ENCODE measurements at places on chromosomes 13 and 19.

DNA sequence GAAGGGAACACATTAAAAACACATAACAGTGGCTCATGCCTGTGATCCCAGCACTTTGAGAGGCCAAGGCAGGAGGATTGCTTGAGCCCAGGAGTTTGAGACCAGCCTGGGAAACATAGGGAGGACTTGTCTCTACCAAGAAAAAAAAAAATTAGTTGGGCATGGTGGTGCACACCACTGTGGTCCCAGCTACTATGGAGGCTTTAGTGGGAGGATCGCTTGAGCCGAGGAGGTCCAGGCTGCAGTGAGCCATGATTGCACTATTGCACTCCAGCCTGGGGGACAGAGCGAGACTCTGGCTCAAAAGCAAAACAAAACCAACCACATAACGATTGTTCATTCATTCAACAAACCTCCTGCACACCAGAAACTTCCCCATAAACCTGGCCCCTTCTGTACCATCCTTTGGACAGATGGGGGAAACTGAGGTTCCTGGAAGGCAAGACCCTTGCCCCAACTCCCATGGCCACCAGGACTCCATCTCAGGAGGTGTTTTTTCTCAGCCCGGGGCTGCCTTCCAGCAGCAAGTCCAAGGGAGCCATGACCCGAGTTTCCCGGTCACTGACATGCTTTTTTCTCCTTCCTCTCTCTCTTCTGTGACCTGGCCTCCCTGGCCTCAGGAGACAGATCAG, 4.3 kb downstream of the FOSB start:
- no peaks in the 10 kb centered on the region for H3K36me3 ChIP-seq
- DNase-seq, result no peak
- no peaks in the 10 kb centered on the region for H3K27me3 ChIP-seq
- no peak overlapping the region for H3K4me3 ChIP-seq
- no peak overlapping the region for H3K27ac ChIP-seq

DNA sequence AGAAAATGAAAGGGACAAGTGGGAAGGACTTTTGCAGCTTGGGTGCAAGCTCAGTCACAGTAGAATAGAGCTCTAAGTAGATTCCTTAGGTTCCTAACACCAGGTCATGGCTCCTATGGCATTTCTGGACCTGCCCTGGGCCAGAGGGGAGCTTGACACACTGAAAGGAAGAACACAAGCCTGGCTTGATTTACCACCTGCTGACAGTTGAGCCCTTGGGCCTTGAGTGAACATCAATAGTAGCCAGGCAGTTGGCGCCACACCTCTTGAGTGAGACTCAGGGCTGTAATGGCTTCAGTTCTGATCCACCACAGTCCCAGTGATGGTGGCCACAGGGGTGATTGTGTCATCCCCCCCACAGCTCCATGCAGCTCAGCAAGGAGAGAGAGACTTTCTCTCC, 221.9 kb upstream of the PCDH17 start:
- H3K4me1 ChIP-seq, result no peaks in the 10 kb centered on the region
- DNase-seq, result no peak
- H3K36me3 ChIP-seq, result no peaks in the 10 kb centered on the region

DNA sequence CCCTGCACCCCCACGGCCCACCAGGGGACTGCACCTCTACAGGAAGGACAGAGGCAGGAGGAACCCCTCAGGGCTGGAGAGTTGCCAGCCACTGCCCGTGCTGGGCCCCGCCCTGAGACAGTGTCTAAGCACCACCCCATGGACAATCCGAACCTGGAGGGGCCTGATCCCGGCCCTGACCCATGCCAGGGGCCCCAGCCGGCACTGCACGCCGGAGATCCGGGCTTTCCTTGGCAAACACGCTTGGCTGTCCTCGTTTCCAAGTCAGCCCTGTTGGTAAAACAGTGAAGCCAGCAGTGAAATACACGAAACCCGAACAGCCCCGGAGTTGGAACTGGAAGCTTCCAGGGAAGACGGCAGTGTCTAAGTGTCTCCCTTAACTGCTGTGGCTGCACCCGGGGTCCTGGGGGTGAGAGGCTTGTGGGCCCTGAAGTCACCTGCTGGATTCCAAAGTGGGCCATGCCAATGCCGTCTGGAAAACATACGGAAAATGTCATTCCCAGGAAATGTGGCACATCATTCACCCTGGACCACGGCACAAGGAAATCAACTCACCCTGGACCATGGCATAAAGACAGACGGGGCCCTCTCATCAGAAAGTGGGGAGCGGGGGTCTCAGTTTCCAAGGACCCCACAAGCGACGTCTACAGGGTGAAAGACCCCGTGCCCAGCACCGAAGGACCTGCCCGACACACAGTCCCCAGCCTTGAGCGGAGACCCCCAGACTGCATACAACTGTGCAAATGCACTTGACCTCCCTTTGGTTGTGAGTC, 30.9 kb downstream of the RASA3 start:
- peaks cover 5% of the 10 kb centered on the region for H3K4me1 ChIP-seq
- no peak overlapping the region for H3K4me3 ChIP-seq
- no peaks in the 10 kb centered on the region for H3K27me3 ChIP-seq

DNA sequence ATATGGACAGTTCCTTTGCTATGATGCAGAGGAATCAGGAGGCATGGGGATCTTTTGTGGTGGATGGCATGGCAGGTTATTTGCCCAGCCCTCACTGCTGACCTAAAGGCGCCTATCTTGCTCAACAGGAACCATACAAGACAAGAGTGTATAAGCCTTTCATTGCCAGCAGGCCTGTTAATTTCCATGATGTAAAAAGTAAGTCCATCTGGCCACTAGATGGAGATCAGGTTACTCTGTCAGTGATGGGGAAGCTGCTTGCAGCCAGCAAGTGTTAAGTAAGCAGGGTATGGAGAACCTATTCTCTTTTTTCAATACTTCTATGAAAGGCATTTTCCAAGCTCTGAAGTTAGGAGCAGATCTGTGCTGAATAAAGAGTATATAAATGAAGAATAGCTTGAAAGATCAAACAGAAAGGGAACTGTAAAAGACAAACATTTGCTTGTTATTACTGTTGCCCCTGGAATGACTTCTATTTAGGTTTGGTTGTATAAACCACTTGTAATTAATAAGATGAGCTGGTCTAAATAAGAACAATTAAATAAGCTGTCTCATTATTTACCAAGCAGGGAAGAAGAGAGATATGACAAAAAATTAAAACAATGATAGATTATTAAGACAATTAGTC, 210.9 kb downstream of the RGCC start:
- no peaks in the 10 kb centered on the region for H3K27me3 ChIP-seq
- no peaks in the 10 kb centered on the region for H3K36me3 ChIP-seq
- H3K4me3 ChIP-seq, result no peak overlapping the region
- no peak overlapping the region for H3K27ac ChIP-seq

Measured in testis (tissue), 5 donors.